ENCODE measurements at places on chromosomes 13 and 19.

DNA sequence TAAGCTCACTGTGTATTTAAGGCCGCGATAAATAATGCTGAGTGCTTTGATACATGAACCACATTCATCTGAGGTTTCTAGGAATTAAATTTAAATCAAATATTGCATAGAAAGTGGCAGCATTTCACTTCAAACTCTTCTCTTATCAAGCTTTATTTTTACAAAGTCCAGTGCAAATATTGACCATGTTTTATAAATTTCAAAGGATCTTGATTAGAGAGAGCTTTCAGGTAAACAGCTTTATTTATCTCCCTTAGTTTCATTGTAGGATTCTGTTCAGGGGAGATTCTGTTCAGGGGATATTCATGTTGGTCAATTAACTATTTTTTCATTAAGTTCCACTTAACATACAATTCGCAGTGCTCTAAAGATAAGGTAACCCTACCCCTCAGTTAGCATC is 249.7 kb upstream of the IRS2 start:
- DNase-seq = no peak

DNA sequence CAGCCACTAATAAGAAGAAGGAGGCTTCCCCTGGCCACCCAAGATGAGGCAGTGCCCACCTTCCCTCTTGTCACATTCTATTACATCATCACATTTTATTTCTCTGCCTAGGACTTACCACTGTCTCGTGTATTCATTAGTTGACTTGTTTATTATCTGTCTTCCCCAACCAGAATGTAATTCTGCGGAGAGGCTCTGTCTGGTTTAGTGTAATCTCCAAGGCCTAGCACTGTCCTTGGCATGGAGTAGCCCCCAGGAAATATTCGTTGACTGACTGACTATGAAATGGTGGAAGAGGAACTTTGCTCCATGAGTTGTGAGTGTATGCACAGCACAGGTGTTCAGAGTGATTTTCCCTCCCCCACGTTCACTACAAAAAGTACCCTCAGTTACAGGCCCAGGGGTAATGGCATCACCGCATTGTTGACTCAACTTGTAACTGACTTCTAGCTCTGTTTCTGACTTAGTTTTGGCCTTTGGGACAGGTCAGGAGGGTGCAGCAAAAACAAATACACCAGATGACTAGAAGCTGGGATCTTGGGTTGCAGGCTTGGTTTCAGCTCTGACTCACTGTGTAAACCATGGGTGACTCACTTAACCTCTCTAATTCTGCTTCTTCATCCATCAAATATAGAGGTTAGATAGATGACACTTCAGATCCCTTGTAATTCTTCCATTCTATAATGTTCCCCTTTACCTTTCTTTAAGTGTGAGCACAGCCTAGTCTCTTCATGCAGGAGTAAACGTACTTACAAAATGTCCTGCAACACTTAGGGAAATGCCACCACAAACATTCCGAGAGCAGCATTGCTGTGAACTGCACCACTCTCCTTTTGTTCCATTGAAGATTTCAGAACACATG is 229.7 kb downstream of the KCNRG start:
- no peak for DNase-seq

GRCh38 chr13:100235311-100235901 is 146.5 kb downstream of the PCCA start:
- DNase-seq = no peak

DNA sequence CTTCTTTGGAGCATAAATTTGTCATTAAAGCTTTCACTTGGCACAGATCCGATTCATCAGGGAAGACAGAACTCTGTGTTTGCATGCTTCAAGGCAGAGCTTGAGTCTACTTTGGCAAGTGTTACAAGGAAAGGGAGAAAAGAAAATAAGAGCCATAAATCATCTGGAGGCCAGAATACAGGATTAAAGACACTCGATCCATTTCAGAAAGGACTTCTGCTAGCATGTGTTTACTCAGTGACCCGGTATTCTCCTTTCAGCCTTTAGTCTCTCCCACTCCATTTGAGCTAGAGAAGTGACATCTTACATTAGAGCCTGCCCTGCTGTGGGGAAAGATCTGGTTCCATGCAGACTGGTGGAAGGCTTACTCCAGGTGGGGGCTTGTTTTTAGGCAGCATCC is 306.4 kb downstream of the KLF5 start:
- DNase-seq = no peak

GRCh38 chr13:27774651-27775050 is 17.6 kb upstream of the GSX1 start:
- DNase-seq = no peak

GRCh38 chr13:112838842-112839117 is 130.2 kb upstream of the MCF2L start:
- DNase-seq = no peak

GRCh38 chr13:80903911-80904310 is 563.0 kb upstream of the SPRY2 start:
- DNase-seq = no peak

DNA sequence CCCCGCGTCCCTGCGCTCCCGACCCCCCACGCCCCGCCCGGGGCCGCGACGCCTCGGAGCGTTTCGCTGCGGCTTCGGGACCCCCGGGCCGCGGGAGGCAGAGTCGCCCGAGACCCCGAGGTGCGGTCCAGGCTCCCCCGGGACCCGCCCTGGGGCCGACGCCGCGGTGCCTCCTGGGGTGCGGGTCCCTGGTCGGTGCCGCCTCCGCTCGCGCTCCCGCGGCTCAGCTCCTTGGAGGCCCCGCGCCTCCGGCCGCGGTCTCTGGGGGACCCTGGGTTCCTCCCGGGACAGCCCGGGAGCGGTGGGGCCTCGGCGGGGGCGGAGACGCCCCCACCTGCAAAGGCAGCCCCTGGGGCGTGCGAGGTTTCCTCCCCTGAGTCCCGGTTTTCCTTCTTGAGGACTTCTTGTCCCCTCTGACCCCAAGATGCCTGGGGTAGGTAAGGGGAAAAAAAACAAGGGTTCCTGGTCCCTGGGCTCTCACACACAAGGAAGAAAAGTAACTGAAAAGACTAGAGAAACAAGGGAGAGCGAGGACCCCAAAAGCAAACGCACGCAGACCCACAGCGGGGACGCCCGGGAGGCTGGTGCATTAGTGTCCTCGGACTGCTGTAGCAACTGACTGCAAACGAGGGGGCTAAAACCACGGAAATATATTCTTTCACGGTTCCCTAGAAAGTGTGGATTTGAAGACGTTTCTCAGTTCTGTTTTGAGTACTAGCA is 740 bp downstream of the ZNF555 start:
- no peak for DNase-seq

DNA sequence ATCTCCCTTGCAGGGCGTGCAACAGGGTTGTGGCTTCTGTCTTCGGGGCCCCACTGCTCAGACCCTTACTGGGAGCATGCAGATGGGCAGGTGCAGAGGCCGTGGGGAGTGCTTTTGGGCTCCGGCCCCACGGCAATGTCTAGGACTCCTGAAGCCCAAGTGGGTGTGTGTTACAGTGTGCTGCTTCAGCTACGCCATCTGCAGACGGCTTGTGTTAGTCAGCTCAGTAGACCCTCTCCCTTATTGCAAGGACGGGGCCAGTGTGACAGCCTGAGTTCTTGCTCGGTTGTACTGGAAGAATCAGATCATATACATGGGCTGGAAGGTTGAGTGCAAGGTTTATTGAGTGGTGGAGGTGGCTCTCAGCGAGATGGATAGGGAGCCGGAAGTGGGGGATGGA is 39.3 kb downstream of the DNAJC3 start:
- DNase-seq = no peak

GRCh38 chr13:80973721-80974120 is 632.8 kb upstream of the SPRY2 start:
- DNase-seq = no peak

- DNase-seq = no peak
Measured at GRCh38 chr19:496112-496665, at the start of gene MADCAM1. MADCAM1 (plus strand) TSS chr19:496486; CDS start chr19:496500, 14 bp downstream.

GRCh38 chr13:39847336-39847735 is 191.9 kb downstream of the COG6 start:
- DNase-seq = no peak

DNA sequence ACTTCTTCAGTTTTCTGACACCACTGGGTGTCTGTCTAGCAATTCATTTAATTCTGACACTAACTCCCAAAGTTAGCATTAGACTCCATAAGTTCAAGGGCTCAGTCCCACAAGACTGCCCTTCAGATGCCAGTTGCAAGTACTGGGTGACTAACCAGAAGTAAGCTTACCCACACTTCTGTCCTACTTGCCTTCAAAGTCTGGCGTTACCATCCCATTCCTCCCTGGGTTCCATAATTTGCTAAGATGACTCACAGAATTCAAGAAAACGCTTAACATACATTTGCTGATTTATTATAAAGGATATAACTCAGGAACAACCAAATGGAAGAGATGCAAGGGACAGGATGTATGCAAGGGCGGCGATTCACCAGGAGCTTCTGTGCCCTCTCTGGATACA is 45.5 kb upstream of the NPAS1 start:
- DNase-seq = no peak

DNA sequence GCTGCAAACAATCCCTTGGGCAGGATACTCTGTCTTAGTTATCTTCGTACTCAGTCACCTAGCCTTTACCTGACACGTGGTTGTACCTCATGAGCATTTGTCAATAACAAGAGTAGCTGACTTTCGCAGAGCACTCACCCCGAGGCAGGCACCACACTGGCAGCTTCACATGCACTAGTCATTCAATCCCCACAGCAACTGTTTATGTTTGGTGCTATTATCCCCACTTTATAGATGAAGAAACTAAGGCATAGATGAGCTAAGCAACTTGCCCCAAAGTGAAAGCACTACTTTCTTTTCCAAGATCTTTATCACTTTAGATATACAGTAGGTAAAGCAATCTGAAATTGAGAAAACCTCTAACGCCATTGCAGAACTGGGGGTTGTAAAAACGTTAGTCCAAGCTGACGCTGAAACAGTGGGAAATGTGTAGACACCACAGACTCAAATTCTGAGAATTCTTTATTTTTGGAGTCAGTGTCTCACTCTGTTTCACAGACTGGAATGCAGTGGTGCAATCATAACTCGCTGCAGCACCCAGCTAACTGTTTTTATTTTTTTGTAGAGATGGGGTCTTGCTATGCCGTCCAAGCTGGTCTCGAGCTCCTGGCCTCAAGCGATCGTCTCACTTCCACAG is 446.0 kb downstream of the FOXO1 start:
- no peak for DNase-seq

GRCh38 chr13:26784704-26785639 is 24.4 kb upstream of the GPR12 start:
- no peak for DNase-seq

DNA sequence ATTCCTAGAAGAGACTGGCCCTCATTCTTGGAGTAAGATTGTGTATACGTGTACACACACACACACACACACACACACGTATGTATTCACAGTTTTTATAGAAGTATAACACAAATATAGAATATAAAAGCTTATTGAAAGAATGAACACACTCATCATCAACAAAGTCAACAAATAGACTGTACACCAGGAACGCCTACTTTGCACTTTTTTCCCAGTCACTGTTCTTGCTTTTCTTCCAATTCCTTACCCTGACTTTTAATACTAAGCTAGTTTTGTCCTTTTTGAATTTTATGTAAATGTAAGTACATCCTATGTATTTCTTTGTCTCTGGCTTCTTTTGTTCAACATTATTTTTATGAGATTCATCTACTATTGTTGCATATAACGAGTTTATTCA is 264.5 kb downstream of the MAB21L1 start:
- DNase-seq = no peak

DNA sequence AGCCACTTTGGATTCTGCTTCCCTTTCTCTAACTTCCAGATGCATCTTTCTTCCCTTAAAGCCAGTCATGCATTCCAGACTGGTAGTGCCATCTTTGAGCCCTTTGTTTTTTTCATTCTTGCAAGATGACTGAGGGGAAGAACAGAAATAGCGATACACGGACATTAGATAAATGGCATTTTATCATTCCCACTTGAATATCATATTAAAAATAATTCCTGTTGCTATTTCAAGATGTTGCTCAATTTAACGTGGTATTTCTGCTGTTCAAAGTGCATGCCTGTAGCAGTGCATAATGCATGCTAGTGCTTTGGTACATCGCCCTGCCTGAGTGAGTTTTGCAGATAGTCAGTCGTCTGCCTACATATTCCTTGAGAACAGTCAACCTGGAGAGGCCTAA is 140.6 kb upstream of the FRY start:
- DNase-seq = no peak

GRCh38 chr19:43562698-43563241 is 12.6 kb downstream of the XRCC1 start:
- DNase-seq = peak; percentile 65

GRCh38 chr13:47886314-47886713 is 114.8 kb downstream of the SUCLA2 start:
- no peak for DNase-seq

DNA sequence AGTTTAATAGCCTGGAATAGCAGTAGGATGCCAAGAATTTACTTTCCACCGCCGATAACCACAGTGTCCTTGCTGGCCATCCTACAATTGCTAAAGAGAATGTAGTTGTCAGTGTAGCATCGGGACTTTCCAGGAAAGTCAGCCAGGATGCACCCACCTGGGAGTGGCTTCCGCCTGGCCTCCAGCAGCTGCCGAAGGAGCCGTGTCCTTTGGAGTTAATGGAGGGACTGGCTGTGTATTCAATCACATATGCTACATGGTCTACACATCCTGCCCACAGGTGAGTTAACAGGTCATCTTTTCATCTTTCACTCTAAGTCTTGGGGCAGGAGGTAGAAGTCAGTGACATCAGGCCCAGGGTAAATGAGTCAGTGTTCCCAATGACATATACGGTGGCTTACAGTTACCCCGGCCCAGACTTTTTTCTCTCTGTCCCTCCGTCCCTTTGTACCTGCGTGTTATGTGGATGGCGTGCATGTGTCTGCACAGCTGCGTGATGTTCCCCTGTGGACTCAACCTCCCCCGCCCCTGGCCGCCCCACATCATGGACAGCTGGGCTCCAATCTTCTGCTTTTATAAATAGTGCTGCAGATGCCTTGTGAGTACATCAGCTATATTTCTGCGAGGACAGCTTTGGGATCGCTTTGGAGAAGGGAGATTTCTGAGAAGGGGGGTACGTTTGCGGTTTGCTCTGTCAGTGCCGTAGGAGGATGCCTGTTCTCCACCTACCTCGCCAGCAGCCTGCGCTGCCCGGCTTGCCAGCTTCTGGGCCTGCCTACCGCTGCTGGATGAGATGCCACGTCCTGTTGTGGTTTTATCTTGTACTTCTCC is 63.1 kb downstream of the ATP11A start:
- no peak for DNase-seq

DNA sequence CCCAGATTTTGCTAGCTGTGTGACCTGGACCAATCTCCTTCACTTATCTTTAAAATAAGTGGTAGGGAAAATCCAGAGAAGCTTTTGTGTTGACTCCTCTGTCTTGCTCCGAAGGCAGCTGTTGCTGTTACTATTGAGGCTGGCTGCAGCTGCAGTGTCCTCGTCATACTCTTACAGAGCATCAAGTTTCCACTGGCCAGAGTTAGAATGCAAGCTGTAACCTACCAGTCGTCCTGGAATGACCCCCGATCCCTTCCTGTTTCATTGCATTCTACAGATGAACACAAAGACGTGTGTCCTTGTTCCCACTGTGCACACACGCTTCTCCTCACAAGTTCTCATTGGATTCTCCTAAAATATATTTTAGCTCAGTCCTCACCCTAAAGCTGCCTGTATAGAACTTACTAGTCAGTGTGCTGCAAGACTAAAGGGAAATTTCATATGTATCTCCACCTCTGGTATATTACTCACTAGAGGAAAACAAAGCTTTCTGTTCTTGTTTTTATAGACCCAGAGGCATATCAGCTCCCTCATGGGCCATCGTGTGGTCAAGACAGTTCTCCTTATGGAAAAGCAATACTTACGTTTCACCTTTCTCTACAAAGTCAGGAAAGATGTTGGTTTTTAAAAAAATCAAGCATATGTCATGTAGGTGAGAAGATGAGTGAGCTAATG is 589.8 kb downstream of the LMO7 start:
- no peak for DNase-seq

GRCh38 chr19:38145623-38146022 is 78.4 kb downstream of the DPF1 start:
- no peak for DNase-seq

All from cerebellar nuclear complex (tissue), 1 donor.